Midbrain (tissue), 1 donor: ENCODE measurements at places on chromosomes 13 and 19.

DNA sequence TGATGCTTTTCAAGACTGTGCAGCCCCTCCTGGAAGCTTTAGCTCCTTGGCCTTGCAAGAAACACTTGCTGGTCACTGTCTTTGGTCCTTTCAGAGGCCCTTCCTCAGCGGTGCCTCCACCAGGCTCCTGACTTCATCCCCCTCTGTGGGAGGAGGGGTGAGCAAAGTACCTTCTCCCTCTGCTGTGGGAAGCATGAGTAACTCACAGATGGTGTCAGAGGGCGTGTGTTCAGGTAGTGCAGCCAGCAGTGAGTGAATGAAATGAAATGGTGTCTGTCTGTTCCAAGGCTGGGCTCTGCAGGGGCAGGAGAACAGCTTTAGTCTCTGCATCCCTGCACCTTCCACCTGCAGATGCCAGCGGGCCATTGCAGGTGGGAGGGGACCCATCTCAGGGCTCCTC, 102.9 kb downstream of the SHISA2 start:
- no peak for DNase-seq

GRCh38 chr13:90943946-90944345, 403.5 kb upstream of the MIR17HG start:
- DNase-seq = no peak

- DNase-seq = no peak
Observed at GRCh38 chr19:33673996-33674625, 52.4 kb downstream of the CHST8 start.

DNA sequence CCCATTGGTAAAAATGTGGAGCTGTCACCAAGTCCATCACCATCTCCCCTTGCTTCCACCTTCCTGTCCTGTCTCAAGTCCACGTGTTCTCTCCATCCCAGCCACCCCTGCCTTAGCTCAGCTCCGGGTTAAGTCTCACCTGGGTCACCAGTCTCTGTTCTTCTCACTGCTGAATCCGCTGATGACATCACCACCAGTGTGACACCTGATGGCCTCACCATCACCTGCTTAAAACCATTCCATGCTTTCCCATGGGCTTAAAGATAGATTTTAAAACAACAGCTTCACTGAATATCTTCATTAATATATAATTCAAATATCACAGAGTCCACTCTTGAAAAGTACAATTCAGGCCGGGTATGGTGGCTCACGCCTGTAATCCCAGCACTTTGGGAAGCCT, 42.1 kb downstream of the RGCC start:
- DNase-seq = no peak

- no peak for DNase-seq
Observed at GRCh38 chr13:93561576-93562225, 335.1 kb downstream of the GPC6 start.

DNA sequence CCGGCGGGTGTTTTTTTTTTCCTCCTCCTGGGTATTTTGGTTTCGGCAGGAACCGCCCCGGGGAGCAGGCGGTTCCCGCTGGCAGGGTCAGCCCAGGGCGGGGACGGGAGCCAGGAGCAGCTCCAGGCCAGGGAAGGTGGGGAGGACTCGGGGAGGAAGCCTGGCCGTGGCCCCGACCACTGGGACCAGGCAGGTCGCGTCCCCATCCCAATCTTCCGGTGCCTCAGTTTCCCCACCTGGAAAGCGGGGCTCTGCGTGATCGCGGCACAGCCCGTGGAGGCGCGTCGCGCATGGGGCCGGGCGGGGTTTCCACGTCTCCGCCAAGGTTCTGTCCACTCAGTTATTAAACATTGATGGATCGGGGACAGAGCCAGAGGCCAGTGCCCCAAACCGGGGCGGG, 34.8 kb downstream of the IL12RB1 start:
- no peak for DNase-seq

- no peak for DNase-seq
Observed at GRCh38 chr13:106609116-106609515, 41.2 kb upstream of the ARGLU1 start.

DNA sequence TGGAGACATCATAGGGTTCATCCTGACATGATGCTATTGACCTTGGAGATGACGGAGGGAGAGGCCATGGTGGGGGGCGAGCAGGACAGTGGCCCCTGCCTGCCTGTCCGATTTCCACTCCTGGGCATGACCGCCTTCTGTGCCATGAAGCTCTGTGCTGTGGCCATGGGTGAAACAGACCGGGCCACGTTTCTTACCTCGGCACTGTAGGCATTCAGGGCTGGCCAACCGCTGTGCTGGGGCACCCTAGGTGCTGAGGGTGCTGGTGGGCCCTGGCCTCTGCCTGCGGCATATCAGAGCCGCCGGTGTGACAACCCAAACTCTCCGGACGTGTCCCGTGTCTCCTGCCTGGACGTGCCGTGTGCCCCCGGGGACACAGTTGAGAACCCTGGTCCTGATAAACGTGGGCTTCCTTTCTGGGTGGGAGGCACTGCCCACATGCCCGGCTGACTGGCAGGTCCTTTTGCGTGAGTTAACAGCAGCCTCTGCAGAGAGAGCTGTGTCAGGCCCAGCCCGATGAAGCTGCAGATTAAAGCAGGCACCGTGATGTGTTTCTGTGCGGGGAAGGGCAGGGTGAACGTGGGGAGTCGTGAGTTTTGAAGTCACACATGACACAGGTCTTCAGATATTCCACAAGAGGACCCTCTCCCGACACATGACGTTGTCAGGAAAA, 46.5 kb downstream of the TMEM255B start:
- DNase-seq = no peak
